ENCODE measurements at places on chromosomes 7 and 10.

GRCh38 chr10:777913-778479 is 88.5 kb upstream of the DIP2C start:
- DNase-seq = no peak

- DNase-seq = no peak
Measured at GRCh38 chr7:143250822-143251221, 12.4 kb upstream of the GSTK1 start.

GRCh38 chr10:80199828-80200227 is 5.5 kb downstream of the ANXA11 start:
- DNase-seq = no peak

- DNase-seq = peak; percentile 87
Measured at GRCh38 chr10:45419676-45420025, 45.6 kb downstream of the ALOX5 start.

DNA sequence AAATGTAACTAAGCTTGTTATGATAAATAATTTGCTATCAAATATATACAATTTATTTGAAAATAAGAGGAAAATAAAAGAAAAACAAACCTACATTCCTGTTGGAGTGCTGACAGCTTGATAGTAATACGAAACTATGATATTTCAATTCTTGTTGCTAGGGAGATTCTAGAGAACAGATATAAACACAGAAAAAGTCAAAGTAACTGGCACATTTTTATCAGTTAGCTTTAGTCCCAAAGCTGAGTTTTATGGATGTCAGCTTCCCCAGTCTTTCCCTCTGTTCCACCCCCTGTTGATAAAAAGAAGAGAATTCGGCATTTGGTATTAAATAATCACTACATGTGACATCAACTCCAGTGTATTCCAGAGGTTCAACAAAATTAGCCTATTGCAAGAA is 1134.0 kb downstream of the XPNPEP1 start:
- no peak for DNase-seq

DNA sequence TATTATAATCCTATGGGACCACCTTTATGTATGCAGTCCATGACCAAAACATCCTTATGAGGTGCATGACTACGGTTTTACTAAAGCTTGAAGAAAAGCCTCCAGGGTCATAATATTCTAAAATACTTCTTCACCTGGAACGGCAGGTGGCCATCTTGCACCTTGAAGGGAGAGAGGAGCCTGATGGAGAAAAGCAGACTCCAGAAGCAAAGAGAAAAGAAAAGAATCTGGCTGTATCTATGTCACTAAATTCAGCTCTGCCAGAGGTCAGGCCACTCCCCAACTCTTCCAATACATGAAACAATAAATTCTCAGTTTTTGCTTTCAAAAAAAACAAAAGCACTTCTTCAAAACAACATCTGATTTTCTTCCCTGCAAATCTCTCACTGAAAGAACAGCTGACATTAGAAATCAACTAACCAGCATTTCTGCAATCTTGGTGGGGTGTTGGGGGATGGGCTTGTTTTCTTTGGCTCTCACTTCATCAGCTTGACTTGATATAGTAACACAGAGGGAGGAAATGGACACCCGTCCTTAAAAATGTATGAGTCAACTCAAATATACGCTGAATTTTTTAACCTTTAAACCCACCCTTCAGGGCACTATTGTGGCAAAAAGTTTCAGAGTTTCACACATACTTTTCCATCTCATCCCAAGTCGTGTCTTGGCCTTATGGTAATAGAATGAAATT is 21.7 kb downstream of the HIBADH start:
- no peak for DNase-seq

GRCh38 chr7:30683306-30683705 is 1.1 kb upstream of the CRHR2 start:
- no peak for DNase-seq

- DNase-seq = no peak
Measured at GRCh38 chr7:157980774-157981173, 606.8 kb downstream of the PTPRN2 start.

- no peak for DNase-seq
Measured at GRCh38 chr7:112596981-112597380, 116.2 kb downstream of the LSMEM1 start.

GRCh38 chr10:132867801-132868644 is 74.3 kb downstream of the CFAP46 start:
- no peak for DNase-seq

GRCh38 chr7:972110-972509 is 3.2 kb downstream of the COX19 start:
- DNase-seq = no peak

- DNase-seq = no peak
Measured at GRCh38 chr7:33837356-33837851, 67.9 kb upstream of the BMPER start.

Data from posterior cingulate gyrus (tissue), 11 donors.